ENCODE measurements at places on chromosomes 3 and 15. TPM values are rescaled to one million over a fixed set of nuclear protein-coding genes. Genes with fewer than 3 reads are reported as not detected.

GRCh38 chr15:81596159-81596865, 222.3 kb upstream of the TMC3 start:
- no peaks in the 10 kb centered on the region for H3K27me3 ChIP-seq
- H3K36me3 ChIP-seq, result no peaks in the 10 kb centered on the region
- no peak overlapping the region for H3K4me3 ChIP-seq
- DNase-seq, result no peak
- no peaks in the 10 kb centered on the region for H3K4me1 ChIP-seq

DNA sequence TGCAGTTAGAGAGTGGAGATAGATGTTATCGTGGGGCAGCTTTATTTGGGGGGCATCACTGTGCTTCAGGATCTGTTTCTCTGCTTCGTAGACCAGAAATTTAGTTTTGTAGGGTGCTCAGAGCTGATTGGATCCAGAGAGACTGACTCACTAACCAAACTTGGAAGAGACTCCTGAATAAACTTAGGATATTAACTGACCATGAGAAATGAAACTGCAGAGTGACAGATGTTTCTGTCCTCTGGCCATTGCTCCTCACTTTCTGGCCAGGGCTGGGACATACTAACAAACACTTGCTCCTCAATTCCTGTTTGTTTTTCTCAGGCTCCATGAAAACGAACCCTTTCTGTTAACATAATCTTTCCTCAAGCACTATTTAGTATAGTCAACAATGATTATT, 4.3 kb downstream of the ZNF592 start:
- no peak overlapping the region for H3K27ac ChIP-seq
- no peak for DNase-seq
- H3K4me3 ChIP-seq, result no peak overlapping the region
- no peaks in the 10 kb centered on the region for H3K27me3 ChIP-seq
- H3K4me1 ChIP-seq, result peaks cover 28% of the 10 kb centered on the region
- H3K36me3 ChIP-seq, result 0 out of 2 replicates have a peak, but pooled peaks cover 5% of the 10 kb centered on the region

MLF1 gene
- total RNA-seq, result not detected

GRCh38 chr3:129040039-129040336, 20.6 kb upstream of the GP9 start:
- H3K27me3 ChIP-seq, result no peaks in the 10 kb centered on the region
- no peaks in the 10 kb centered on the region for H3K36me3 ChIP-seq
- no peak overlapping the region for H3K27ac ChIP-seq
- no peaks in the 10 kb centered on the region for H3K4me1 ChIP-seq

ZNF197 gene
- total RNA-seq, result 11.7 TPM

UPK1B gene
- total RNA-seq, result not detected

NOX5 gene
- total RNA-seq, result not detected

- H3K4me1 ChIP-seq, result no peaks in the 10 kb centered on the region
- no peaks in the 10 kb centered on the region for H3K36me3 ChIP-seq
- no peaks in the 10 kb centered on the region for H3K27me3 ChIP-seq
- no peak for DNase-seq
These were observed 55.5 kb downstream of the BTD start for GRCh38 chr3:15657016-15657415.

DNA sequence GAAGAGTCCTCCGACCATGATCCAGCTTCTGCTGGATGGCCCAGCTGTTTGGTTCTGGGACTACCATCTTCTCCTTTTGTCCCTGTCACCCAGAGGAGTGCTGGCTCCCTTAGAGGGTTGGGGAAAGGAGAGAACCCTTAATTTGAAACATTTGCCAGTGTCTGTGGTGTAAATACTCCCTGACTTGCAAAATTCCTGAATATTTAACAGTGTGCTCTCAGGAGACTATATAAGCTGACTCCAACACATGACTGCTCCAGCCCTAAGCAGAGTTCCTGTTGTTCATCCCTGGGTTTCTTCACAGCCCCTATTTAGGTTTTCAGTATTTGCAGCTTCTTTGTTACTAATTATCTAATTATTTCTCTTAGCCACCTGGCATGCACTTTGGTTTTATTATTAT, 133.1 kb downstream of the CPNE4 start:
- H3K27me3 ChIP-seq, result no peaks in the 10 kb centered on the region
- DNase-seq, result no peak
- no peak overlapping the region for H3K27ac ChIP-seq
- no peaks in the 10 kb centered on the region for H3K4me1 ChIP-seq
- no peaks in the 10 kb centered on the region for H3K36me3 ChIP-seq

SLC12A1 gene
- total RNA-seq, result not detected

DNA sequence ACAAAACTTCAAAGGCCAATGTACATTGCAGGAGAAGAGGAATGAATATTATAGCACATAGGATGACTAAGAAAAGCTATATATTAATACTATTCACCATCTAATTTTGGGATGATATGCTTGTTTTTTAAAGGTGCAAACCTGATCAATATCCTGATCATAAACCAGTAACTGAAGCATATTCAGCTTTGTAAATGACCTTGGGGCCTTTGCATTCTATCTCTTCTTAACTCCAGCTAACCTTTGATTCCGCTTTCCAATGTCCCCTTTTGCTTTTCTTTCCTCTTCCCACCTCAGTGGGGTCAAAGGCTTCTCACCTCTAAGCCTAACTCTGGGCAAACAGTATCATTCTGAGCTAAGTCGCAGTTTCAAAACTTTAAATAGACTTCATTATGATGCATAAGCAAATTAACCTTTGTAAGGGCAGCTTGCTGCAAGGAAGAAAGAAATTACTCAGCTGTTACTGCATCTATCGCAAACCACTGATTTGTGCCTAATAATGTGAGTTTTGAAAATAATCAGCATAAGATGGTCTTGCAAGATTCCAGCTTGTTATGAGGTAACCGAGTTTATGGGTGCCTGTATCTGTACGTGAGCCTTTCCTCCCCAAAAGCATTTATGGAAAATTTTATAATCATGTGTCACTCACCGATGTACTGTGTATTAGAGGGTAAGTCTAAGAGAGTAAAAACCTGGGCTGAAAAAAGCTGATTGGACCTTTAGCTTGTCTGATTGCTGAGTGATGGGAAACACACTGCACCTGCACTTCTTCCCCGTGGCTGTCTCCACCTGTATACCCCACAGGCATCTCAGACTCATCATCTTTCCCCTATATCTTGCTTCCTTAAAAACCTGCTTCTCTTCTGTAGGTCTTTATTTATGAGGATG, 116.8 kb downstream of the TPRG1 start:
- H3K27ac ChIP-seq, result no peak overlapping the region
- H3K27me3 ChIP-seq, result no peaks in the 10 kb centered on the region
- DNase-seq, result no peak
- peaks cover 4% of the 10 kb centered on the region for H3K4me1 ChIP-seq

DNA sequence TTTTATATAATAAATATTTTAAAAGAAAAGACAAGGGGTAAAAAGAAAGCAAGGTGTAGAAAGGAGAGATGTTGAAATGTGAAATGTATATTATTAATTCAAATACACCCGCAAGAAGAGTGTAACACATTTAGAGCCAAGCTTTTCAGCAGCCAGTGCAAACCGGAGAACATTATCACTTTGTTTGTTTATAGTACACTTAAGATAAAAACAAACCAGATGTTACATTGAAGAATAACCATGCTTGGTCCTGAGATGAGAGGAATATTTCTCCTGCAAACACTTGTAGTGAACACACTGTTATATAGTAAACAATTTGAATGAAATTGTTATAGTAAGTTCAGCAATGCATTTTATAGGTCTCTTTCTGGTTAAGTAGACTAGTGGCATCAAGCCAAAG, 1441.5 kb downstream of the OTOL1 start:
- no peak overlapping the region for H3K4me3 ChIP-seq
- H3K4me1 ChIP-seq, result no peaks in the 10 kb centered on the region
- no peak for DNase-seq
- H3K27me3 ChIP-seq, result no peaks in the 10 kb centered on the region
- no peak overlapping the region for H3K27ac ChIP-seq
- H3K36me3 ChIP-seq, result no peaks in the 10 kb centered on the region

GRCh38 chr3:40292637-40293349, 16.7 kb upstream of the EIF1B start:
- H3K27ac ChIP-seq, result no peak overlapping the region
- no peaks in the 10 kb centered on the region for H3K4me1 ChIP-seq
- H3K4me3 ChIP-seq, result no peak overlapping the region
- DNase-seq, result no peak

RPLP1 gene
- total RNA-seq, result 282 TPM

DNA sequence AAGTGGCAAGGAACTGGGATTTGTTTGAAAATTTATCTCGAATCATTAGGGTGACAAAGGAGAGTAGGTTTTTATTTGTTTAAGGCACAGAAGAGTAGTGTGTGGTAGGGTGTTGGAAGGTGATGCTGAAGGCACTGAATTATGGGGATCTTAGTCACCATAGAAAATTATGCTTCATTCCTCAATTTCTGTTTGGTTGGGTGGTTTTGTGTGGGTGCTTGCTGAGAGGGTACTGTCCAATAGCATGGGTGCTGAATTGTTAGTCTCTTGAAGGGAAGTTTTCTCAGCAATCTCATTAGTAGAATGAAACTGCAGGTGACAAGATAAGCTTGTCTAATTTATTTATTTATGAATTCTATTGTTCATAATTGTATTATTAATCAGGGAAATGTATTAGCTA, 610.9 kb downstream of the AGBL1 start:
- no peaks in the 10 kb centered on the region for H3K36me3 ChIP-seq
- no peaks in the 10 kb centered on the region for H3K27me3 ChIP-seq
- no peak overlapping the region for H3K27ac ChIP-seq
- no peaks in the 10 kb centered on the region for H3K4me1 ChIP-seq

GRCh38 chr3:25515171-25515570, 87.1 kb downstream of the RARB start:
- H3K27ac ChIP-seq, result no peak overlapping the region
- DNase-seq, result no peak
- H3K4me3 ChIP-seq, result no peak overlapping the region
- H3K27me3 ChIP-seq, result no peaks in the 10 kb centered on the region

LMCD1 gene
- total RNA-seq, result not detected

- no peaks in the 10 kb centered on the region for H3K27me3 ChIP-seq
- peaks cover 40% of the 10 kb centered on the region for H3K4me1 ChIP-seq
- H3K36me3 ChIP-seq, result no peaks in the 10 kb centered on the region
- no peak overlapping the region for H3K27ac ChIP-seq
- H3K4me3 ChIP-seq, result no peak overlapping the region
These were observed 67.1 kb downstream of the MRPL46 start for GRCh38 chr15:88400084-88400483.

DNA sequence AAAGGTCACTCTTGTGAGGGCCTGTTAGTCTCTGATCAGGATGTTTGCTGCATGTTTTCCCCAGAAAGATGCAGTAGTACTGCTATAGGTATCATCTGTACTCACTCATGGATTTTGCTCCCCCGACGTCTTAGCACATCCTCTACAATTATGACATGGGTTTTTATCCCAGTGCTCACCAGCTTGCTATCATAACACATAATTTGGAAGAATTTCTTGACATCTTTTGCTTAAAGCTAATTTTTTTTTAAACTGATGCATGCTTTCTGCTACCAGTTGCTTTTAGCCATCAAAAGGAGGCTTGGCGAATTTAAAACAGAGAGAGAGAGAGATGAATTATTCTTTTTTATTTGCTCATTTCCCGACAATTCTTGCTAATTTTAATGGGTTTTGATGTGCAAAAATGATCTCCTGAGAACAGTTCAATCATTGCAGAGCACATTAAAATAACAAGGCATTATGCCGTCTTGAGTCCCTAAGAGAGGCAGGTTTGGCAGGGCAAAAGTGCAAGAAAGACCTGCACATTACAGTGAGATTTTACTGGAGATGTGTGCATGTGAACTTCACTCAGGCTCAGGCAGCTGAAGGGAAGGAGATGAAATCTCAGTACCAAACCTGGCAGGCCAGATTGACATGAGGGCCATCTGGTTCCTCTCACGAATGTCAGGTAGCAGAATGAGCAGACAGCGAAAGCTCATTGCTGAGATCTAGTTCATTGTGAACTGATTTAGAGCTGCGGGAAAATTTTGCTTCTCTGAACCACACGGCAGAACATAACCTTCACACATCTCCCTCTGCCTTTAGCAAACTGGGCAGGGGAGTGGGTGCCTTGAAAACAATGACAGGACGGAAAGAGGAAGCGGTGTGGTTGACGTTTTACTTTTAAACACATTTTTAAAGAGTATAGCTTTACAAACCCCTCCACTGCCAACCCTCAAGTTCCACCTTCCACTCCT, 25.9 kb upstream of the GOLGA8B start:
- no peaks in the 10 kb centered on the region for H3K27me3 ChIP-seq
- no peaks in the 10 kb centered on the region for H3K4me1 ChIP-seq
- no peaks in the 10 kb centered on the region for H3K36me3 ChIP-seq

DNA sequence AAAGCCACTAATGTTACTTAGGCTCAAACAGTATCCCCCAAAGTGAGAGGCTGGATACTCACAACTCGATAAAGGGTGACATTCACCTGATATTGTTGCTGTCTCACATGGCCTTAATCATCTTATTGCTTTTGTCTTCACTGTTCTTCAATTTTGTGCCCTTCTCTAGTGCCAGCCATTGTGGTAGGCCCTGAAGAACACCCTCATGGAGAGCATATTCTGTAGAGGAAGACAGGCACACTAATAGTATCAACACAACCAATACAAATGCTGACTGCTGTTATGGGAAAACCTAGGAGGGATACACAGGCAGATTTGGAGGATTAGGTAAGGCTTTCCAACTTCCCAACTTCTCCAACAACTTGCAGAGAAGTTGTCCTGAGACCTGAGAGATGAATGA, 4.1 kb upstream of the BLM start:
- no peak for DNase-seq
- H3K4me1 ChIP-seq, result peaks cover 23% of the 10 kb centered on the region
- H3K27ac ChIP-seq, result no peak overlapping the region
- no peak overlapping the region for H3K4me3 ChIP-seq
- 0 out of 2 replicates have a peak, but pooled peaks cover 5% of the 10 kb centered on the region for H3K36me3 ChIP-seq

GRCh38 chr3:156814295-156814694, 11.9 kb upstream of the LEKR1 start:
- no peak for DNase-seq
- no peaks in the 10 kb centered on the region for H3K36me3 ChIP-seq
- H3K27ac ChIP-seq, result no peak overlapping the region
- H3K4me1 ChIP-seq, result peaks cover 21% of the 10 kb centered on the region
- no peaks in the 10 kb centered on the region for H3K27me3 ChIP-seq

DNA sequence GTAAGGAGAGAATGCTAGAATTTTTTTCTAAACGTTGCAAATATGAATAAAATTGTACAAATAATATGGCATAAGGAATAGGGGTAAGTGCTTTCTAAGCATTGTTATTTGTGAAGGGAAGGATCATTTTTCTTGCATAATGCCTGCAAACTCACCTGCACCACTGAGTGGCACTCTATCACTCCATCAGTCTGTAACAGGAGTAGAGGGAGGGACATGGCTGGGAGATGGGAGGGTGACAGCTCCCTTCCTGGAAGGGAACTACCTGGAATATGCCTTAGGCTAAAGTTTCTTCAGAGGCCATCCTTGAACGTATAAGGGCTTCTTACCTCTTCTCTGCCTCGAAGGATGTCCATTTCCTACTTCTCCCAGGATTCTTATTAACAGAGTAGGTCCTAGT, 3.0 kb downstream of the NAALADL2 start:
- H3K27ac ChIP-seq, result no peak overlapping the region
- no peaks in the 10 kb centered on the region for H3K36me3 ChIP-seq
- no peak for DNase-seq
- H3K27me3 ChIP-seq, result no peaks in the 10 kb centered on the region
- no peaks in the 10 kb centered on the region for H3K4me1 ChIP-seq

GPR149 gene
- not detected for total RNA-seq

Data from Karpas-422 (cell line).